CD4-positive, alpha-beta T cell treated with Interleukin-4 for 4 hours (primary cell): ENCODE measurements at places on chromosomes 13 and 19.

DNA sequence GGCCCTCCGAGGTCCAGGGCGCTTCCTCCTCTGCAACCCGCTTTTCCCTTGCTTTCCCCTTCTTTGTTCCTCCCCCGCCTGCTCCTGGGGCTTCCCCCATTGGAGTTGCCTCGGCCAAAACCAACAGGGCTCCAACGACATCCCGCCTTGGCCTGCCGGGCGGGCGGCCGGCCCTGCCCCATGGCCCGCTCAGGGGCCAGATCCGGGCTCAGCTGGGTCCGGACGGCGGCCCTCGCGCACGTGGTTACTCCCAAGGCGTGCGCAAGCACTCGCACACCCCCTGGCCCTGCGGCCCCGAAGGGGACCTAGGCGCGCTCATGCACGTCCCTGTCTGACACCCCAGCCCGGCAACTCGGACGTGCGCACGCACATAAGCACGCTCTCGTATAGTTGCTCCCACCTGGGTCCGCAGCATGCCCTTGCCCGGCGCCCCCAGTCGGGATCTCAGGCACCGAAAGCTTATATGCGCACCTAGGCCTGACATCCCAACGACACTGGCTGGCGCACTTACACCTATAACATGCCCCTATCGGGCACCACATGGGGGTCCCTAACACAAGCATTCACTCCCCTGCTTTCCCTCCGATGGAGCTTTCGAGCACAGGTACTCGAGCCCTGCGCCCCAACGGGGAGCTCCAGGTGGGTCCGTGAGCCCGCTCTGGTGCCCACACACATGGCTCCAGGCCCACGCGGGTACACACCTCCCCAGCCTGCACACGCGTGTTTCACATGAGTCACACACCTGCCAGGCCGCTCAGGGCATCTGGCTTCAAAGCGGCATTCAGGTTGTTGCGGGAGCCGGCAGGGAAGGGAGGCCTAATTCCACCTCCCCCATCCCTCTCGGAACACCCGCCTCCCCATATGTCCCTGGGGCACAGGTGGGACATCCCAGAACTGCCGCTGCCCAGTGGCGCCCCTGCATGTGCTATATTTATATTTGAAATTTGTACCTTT lies 15.0 kb downstream of the NFIX start:
- DNase-seq, result no peak

DNA sequence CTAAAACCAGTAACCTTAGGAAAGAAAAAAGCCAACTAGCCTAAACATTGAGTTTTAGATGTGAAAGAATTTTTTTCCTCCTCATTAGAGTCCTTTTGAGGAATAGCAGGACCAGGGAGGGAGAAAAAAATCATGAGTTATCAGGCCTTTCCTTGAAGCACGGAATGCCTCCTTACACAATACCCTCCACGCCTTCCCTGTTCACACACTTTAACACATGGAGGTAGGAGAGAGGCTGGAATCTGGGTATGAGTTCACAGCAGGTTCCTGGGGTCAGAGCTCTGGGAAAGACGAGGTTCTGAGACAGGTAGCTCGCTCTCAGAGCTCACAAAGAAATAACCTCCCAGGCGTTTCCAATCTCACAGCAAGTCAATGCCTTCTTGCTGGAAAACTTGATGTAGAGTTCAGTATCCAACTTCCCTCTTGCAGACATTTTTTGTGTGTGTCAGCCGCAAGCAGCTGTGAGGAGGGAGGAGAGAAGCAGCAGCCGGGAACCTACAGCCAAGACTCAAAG lies 716 bp downstream of the ZNF573 start:
- DNase-seq, result no peak

GRCh38 chr19:35094656-35095055 lies 21.0 kb upstream of the FXYD3 start:
- DNase-seq, result no peak

DNA sequence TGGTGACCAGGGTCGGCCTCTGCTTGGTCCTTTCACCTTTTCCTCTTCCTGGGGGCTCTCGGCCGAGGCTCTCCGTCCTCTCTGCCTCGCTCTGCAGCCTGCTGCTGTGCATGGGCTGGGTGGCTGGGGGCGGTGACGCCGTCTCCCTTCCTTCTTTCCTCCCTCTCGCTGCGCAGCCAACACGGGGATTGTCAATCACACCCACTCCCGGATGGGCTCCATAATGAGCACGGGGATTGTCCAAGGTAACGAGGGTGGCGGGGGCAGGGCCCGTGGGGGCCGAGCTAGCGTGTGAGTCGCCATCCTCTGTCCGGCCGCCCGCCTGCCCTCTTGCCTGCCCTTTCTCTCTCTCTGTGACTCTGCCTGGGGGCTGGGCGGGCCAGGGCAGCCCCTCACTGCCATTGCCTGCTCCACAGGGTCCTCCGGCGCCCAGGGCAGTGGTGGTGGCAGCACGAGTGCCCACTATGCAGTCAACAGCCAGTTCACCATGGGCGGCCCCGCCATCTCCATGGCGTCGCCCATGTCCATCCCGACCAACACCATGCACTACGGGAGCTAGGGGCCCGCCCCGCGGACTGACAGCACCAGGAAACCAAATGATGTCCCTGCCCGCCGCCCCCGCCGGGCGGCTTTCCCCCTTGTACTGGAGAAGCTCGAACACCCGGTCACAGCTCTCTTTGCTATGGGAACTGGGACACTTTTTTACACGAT lies 7.1 kb downstream of the YIPF2 start:
- no peak for DNase-seq

GRCh38 chr19:29537181-29537580 lies 11.4 kb downstream of the VSTM2B start:
- no peak for DNase-seq

DNA sequence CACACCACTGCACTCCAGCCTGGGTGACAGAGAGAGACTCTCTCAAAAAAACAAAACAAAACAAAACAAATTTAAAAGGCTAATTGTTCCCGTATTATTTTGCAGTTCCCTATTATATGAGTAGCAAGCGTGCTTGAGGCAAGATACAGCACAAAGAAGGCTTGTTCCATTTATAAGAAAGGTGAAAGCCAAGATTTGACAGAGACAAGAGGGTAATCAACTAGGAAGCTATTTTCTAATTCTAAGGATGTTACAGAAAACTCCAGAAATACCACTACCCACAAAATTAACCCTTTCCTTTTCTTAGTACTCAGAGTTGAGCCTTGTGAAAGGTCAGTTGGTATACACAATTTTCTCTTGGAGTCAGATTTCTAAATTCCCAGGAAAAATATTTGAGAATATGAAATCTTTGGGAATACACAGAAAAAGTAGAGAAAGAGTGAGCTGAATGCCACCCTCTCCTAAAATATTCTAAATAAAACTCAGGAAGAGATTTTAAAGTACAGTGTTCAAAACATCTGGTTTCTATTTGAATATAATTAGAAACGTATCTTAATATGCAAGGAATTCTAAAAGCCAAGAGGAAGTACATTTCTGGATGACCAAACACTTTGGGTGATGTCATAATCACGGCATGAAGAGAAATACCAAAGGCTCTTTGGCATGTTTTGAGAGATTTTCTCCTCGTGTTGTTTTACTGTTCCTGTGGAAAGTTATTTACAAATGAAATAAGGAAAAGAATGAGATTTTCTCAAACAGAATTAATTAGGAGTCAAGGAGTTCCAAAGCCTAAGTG lies 63.0 kb upstream of the FLT1 start:
- no peak for DNase-seq

- no peak for DNase-seq
Measured at GRCh38 chr13:100944791-100945345, 270.3 kb upstream of the TMTC4 start.

DNA sequence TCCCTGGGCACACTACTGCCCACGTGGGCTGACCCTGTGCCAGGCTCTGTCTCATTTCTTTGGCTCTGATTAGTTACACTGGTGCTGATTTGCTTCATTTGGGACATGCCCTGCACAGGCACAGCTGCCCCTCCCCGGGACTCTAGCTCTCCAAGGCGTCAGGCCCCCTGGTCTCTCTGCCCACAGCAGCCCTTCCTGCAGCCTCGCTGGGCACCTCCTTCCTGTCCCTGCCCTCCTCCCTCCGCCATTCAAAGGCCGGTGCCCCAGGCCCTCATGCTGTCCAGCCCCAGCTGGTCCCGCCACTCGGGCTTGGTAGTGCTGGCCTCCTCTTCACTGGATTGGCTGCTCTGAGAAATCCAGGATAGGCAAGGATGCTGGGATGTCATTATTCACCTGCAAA lies 73.1 kb downstream of the ERICH6B start:
- DNase-seq, result no peak

- DNase-seq, result no peak
Measured at GRCh38 chr13:102558029-102558428, 38.8 kb upstream of the TPP2 start.

DNA sequence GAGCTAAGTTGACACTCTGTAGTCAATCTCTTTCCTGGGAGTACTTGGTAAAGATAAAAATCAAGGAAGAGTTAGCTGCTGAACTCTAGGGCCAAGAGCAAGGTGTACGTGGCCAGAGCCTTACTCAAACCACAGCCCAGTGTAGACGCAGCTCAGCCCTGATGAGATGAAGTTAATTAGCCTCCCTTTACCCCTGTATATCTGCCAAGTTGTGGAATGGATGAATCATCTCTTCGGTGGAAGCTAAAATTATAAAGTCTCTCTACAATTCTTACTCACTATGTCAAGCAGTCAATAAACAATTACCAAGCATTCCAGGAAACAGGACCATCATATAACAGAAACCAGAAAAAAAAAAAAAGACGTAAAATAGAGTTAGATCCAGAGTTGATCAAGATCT lies 146.9 kb upstream of the UFM1 start:
- DNase-seq, result no peak

- DNase-seq, result no peak
Measured at GRCh38 chr13:39394796-39395678, 208.0 kb downstream of the LHFPL6 start.

DNA sequence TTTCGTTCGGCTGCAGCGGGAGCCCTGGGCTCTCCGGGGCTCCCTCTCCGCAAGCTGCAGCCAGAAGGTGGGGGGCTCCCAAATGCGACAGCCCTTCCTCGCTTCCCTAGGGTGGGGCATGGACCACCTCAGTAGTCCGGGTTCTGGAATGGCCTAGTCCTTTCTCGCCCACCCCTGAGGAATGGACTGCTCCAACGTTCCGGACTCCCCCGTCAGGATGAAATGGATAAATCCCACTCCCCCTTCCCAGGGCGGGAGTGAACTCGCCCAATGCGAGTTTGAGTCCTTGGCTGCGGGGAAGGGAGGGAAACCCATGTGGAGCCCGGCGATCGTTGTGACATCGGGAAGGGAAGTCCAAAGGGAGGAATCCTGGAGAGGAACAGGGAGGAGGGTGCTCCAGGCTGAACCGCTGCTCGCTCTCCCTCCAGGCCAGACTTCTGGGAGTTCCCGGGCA lies 5.5 kb downstream of the HRC start:
- no peak for DNase-seq

DNA sequence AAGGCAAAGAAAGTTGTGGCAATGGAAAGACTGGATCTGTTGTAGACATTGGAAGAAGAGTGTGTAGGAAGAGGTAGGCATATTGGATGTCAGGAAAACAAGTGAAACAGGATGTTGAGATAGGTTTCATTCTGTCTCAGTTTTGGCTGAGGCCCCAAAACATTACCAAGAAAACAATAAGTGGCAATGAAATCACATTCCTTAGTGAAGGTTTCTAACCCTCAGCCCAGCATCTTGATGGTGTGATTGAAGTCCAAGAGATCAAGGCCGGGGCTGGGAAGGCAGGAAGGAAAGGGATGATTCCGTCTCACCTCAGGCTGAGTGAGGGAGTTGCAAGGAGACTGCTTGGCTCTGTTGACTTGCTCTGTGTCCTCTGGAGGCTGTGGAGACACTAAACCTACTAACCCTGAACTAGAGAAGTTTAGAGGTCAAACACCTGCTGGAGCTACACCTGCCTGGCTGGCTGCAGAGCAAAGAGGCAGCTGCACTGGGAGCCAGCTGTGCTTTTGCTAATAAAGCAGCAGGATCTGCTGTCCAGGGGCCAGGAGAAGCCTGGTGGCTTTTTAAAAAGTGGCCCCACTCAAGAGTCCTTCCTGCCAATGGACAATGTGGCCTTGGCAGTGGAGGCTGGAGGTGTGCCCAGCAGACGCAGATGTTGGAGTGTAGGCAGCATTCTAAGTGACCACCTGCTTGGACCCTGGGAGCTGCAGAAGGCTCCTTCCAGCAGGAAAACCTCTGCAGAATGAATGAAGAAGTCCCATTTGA lies 53.6 kb downstream of the DGKH start:
- no peak for DNase-seq

GRCh38 chr13:112446867-112447266 lies 70.7 kb downstream of the SPACA7 start:
- no peak for DNase-seq
